ENCODE measurements at places on chromosomes 5 and 9.
A peak's percentile ranks its signal among the peaks of the same experiment; 100 is the strongest.

DNA sequence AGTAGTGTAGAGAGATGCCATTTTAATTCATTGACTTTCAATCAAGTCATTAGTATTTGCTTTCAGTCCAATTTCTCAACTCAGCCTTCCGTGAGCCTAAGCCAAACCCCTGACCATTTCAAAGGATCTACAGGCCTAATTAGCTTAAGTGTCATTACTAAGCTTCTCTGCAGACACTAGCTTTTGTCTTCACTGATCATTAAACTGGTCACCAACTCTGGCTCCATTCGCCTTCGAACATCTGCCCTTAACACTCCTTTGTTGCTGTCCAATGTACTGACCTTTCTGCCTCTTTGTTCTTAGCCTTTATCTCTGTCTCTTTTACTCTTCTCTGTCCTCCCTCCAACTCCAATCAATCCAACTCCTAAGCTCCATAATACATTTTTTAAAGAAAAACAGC lies 299.3 kb downstream of the DIRAS2 start:
- no peaks in the 10 kb centered on the region for H3K36me3 ChIP-seq
- no peak overlapping the region for H3K27ac ChIP-seq
- no peak for DNase-seq
- H3K4me3 ChIP-seq = no peak overlapping the region
- H3K4me1 ChIP-seq = peaks cover 9% of the 10 kb centered on the region

GRCh38 chr5:14407746-14408175 lies 173.8 kb upstream of the OTULINL start:
- peaks cover 47% of the 10 kb centered on the region for H3K4me1 ChIP-seq
- DNase-seq = no peak
- peaks cover 11% of the 10 kb centered on the region for H3K36me3 ChIP-seq
- no peak overlapping the region for H3K4me3 ChIP-seq

GRCh38 chr5:66987540-66987939 lies 209.1 kb downstream of the CD180 start:
- H3K36me3 ChIP-seq = no peaks in the 10 kb centered on the region
- no peak for DNase-seq
- no peaks in the 10 kb centered on the region for H3K27me3 ChIP-seq
- peaks cover 13% of the 10 kb centered on the region for H3K4me1 ChIP-seq

DNA sequence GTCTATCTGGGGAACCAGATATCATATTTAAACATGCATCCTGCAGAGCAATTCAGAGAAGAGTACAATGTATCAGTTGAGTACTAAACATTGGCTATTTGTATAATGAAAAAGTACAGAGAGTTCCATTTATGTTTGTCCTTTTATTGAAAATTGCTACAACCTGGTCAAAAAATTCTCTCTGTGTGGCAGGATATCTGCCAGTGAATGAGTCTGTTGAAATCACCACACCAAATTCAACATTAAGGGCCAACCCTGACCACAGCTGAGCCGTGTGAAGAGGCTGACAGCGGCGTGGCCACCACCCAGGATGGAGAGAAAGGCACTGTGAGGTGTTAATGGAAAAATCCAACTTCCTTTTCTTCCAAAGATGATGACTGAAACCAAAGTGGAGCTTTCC lies 422.7 kb upstream of the PIK3R1 start:
- peaks cover 7% of the 10 kb centered on the region for H3K4me1 ChIP-seq
- no peak overlapping the region for H3K4me3 ChIP-seq
- H3K36me3 ChIP-seq = no peaks in the 10 kb centered on the region

DNA sequence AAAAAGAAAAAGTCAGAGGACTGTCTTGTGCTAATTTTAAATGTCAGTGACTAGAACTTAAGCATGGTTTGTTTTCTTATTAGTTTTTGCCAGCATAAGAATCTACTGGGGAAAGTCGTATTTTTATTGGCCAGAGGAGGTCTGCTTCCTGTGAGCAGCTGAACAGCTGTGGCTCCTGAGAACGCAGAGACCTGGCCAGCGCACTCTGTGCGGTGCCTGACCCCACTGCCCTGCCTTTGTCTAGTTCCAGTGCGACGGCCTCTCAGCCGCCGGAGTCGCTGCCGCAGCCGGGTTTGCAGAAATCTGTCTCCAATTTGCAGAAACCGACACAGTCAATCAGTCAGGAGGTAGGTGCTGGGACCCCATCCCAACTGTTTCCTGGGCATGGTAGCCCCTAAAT lies 42.5 kb downstream of the PRRC2B start:
- no peak for DNase-seq
- H3K4me1 ChIP-seq = peaks cover 2% of the 10 kb centered on the region
- no peak overlapping the region for H3K4me3 ChIP-seq
- peaks cover 49% of the 10 kb centered on the region for H3K36me3 ChIP-seq
- H3K27ac ChIP-seq = peak overlapping the region; percentile 34

All from mesothelial cell of epicardium (in vitro differentiated cells).